ENCODE measurements at places on chromosomes 4 and X. TPM values are rescaled to one million over a fixed set of nuclear protein-coding genes. Genes with fewer than 3 reads are reported as not detected.

The ZNF718 gene
- total RNA-seq, result 11.1 TPM

The CLDN22 gene
- not detected for total RNA-seq

DNA sequence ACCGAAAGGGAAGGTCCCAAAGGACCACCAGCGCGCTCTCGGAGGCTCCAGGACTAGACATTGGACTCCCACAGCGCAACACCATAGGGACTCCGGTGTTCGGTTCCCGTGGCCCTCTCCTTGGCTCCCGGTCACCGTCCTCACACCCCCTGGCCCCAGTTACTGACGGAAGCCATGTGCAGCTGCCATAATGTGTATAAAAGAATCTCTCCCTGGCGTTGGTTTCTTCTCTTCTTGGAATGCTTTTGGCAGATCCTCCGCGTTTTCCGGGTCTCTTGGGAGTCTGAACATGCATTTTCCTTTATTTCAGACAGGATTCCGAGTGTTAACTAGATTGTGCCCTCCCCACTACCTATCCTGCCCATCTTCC, 69.8 kb downstream of the FBXO8 start:
- DNase-seq, result no peak

DNA sequence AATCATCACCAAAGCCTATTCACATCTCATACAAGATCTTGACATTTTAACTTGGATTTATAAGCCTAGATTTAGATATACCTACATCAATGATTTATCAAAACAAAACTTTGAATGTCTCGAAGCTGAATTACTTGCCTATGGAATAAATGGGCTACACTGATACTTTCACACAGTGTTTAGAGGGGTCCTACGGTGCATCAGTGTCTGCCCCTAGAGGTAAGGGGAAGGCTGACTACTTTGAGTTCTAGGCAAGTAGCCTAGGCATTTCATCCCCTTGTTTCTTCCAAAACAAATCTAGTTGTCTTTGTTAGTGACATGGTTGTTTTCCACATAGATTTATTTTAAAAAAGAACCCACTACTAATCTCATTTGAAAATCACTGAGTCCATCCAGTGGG, 158.1 kb upstream of the ATOH1 start:
- no peak for DNase-seq

- peak; percentile 63 for DNase-seq
These were observed 81.7 kb downstream of the ZC4H2 start for GRCh38 chrX:64894454-64895038.

DNA sequence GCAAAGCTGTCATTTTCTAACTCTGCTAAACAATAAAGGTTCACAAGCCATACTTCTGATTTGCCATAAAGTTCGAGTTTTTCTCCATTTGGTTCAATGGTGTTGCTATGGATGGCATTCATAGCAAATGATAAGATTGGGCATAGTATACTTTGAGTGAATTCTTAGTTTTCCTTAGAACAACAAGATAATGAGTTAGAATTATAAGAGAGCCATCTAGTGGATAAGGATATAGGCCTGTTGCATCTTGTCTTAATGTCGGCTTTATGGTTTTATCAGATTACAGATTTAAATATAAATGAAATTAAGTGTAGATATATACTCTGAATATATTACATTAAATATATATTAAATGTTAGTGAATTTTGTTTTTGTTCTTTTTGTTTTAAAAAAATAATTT, 644.6 kb downstream of the IL1RAPL1 start:
- DNase-seq, result no peak

- DNase-seq, result no peak
These were observed 16.5 kb downstream of the GAK start for GRCh38 chr4:915595-915994.

DNA sequence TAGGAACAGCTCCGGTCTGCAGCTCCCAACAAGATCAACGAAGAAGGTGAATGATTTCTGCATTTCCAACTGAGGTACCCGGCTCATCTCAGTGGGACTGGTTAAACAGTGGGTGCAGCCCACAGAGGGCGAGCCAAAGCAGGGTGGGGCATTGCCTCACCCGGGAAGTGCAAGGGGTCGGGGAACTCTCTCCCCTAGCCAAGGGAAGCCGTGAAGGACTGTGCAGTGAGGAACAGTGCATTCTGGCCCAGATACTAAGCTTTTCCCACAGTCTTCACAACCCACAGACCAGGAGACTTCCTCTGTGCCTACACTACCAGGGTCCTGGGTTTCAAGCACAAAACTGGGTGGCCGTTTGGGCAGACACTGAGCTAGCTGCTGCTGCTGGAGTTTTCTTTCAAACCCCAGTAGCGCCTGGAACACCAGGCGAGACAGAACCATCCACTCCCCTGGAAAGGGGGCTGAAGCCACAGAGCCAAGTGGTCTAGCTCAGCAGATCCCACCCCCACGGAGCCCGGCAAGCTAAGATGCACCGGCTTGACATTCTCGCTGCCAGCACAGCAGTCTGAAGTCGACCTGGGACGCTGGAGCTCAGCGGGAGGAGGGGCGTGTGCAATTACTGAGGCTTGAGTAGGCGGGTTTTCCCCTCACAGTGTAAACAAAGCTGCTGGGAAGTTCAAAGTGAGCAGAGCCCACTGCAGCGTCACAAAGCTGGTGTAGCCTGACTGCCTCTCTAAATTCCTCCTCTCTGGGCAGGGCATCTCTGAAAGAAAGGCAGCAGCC, 84.6 kb downstream of the THOC2 start:
- peak; percentile 81 for DNase-seq

DNA sequence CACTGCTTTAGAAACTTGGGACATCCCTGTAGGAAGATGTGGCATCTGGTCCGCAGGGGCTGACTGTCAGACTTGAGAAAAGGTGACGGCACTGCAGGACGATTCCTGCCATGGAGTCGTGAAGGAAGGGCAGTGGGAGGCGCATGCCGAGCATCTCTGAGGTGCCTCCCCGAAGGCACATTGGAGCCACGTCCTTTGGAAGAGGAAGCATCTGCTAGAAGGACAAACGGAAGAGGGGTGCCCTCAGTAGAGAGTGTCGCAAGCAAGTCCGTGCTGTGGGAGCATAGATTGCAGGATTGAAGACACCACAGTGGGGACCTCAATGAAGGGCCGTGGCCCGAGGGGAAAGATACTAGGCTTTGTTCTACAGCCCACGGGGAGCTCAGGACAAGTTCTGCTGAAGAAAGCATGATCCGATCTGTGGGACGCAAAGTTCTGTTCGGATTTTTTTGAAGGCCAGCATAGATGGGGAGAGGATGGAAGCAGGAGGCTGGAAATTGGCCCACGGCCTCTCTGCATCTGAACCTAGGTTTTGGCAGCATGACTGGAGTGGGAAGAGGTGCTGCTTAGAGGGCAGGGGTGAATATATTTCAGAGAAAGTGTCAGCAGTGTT, 24.2 kb upstream of the HELT start:
- no peak for DNase-seq

- no peak for DNase-seq
These were observed 413.8 kb downstream of the FAT4 start for GRCh38 chr4:125728568-125728967.

DNA sequence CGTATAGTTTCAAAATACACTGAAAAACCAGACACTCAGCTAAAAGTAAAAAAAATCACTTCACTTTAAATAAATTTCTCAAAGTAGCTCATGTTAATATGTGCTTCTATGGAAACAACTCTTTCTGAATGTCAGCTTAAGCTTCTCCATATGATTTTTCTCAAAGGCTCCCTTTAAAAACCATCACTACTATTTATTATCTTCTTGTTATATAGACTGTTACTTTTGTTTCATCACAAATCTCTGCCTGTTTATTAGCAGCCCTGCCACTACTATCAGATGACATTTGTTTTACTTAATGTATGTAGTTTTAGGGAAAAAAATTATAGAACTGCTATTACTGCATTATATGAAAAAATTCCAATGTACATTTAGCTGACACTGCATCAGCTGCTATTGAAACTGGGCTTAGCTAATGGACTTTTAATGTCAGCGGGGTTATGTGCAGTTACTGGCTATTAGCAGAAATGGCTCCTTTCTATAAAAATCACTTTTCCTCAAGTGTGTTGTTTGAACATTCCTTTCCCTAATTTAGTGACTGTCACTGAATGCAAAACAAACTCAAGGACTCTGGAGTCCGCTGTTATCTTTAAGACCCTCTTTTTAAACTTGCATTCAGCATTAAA, 10.8 kb downstream of the UNC5C start:
- no peak for DNase-seq

Measured in H9 (cell line).